ENCODE measurements at places on chromosomes 1 and 21.

DNA sequence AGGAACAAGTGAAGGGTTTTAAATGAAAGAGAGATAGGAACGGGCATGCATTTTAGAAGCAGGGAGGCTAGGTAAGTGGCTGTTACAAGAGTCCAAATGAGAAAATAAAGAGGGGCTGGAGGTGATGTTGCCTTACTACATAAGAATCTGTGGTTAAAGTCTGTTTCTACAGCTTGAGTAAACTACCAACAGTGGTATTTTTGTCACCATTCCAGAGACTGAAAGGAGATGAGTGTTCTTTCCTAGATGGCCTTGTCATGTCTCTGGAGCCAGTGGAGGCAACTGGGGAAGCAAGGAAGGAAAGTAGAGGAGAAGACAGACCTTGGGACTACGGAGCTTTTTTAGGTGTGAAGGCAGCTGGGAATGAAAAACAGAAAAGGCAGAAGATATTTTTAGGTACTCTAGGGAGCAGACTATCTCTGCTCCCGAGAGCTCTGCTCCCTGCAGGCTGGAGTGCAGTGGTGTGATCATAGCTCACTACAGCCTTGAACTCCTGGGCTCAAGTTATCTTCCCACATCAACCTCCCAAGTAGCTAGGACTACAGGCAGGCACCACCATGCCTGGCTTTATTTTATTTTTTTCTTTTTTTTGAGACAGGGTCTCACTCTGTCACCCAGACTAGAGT, 12.2 kb downstream of the HDAC1 start:
- DNase-seq = no peak

DNA sequence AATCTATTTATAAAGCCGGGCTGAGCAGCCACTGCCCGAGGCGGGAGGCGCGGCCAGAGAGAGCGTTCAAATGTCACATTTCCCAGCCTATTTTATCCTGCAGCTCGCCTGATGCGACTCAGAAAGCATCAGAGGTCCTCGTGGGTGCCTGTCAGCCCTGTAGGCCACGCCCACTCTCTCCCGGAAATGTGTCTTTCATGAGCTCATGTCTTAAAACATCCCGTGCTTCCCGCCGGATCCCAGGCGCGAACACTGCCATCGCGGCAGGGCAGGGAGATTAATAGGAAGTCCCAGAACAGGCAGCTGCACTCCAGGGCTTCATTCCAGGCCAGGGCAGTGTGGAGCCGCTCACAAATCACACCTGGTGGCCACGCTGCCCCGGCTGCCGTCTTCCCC, 117.5 kb downstream of the PRDM16 start:
- no peak for DNase-seq

GRCh38 chr1:55230659-55231058, 15.5 kb upstream of the USP24 start:
- no peak for DNase-seq

GRCh38 chr1:188426561-188426960, 1597.8 kb downstream of the PLA2G4A start:
- no peak for DNase-seq

DNA sequence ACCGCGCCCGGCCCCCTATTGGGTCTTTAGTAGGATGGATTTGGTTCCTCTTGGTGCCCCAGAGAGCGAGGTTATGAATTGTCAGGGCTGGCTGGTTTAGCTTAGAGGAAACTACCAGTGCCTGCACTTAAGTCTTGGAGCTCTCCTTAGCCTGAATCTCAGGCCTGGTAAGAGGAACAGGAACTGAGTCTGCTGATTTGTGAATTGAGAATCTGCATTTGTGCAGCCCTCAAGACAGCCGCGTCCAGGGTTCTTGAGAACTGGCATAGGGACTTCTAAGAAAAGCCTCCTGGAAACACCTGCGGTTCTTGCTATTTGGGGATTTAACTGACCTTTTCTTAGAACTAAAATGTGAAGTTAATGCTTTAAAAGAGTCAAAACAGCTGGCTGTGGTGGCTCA, 1.7 kb downstream of the NECAP2 start:
- no peak for DNase-seq

DNA sequence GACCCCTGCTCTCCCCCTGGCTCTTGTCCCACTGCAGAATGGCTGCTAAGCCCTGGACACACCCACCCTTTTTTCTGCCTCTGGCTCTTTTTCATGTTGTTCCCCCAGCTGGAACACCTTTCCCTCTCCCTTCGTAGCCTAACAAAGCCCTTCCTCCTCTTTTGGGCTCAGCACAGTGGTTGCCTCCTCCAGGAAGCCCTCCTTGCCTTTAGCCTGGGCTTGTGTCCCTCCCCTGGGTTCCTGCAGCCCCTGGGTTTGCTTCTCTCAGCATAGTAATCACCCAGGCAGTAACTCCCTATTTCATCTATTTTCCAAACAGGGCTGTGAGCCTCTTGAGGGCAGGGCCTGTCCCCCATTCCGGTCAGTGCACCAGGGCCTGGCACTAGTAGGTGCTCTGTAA, 19.8 kb upstream of the ACTL8 start:
- no peak for DNase-seq

- no peak for DNase-seq
Observed at GRCh38 chr1:93463960-93464359, 16.0 kb downstream of the FNBP1L start.

- DNase-seq = no peak
Observed at GRCh38 chr1:165849353-165850133, 22.1 kb downstream of the UCK2 start.

GRCh38 chr1:41557751-41558455, 73.4 kb upstream of the EDN2 start:
- DNase-seq = no peak

- no peak for DNase-seq
Observed at GRCh38 chr1:30255111-30255724, 468.2 kb downstream of the MATN1 start.

- no peak for DNase-seq
Observed at GRCh38 chr21:38753557-38753971, 52.2 kb upstream of the ETS2 start.

DNA sequence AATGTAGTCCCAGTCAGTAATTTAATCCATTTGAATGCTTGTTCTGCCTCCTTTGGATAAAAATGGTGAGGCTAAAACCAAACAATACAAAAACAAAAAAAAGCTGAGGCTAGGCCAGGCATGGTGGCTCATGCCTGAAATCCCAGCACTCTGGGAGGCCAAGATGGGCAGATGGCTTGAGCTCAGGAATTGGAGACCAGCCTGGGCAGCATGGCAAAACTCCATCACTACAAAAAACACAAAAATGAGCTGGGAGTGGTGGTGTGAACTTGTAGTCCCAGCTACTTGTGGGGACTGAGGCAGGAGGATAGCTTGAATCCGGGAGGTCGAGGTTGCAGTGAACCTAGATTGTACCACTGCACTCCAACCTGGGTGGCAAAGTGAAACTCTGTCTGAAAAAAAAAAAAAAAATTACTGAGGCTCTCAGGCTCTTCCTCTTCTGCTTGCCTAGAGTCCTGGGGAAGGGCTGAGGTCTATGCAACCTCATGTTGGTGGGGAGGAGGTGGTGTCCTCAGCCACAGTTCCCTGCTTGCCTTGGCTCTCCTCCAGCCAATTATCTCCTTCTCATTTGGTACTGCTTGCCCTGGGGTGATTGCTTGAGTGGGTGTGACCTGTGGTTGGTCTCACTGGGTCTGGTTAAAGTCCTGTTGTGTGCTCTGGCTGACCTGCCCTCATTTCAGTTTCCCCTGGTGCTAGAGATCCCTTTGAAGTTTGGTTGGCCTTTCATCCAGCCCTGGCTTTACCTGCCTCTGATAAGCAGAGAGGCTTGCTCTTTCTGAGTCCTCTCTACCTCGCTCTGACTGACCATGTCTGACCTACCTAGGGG, 20.9 kb downstream of the S1PR1 start:
- peak; percentile 81 for DNase-seq

DNA sequence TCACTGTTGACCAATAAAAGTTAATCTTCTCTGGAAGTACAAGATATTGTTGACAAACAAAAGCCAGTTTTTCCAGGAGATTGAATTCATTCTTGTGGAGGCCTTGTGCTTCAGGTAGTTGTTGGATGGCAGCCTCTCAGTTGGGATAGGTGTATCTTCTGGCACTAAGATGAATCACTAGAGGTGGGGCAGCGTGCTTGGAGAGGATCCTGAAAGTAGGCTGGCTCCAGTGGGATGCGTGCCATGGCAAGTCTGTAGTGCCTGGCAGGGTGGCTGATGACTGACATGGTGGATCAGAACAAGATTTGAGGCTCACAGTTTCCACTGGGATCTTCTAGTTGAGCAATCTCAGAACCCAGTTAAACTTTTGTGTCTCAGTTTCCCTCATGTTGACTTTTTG, 2.4 kb downstream of the VPS13D start:
- no peak for DNase-seq

- DNase-seq = no peak
Observed at GRCh38 chr1:40860706-40861223, 1.4 kb downstream of the CITED4 start.

GRCh38 chr1:78665809-78666208, 16.2 kb downstream of the IFI44 start:
- no peak for DNase-seq

GRCh38 chr1:32965251-32965747, 690 bp upstream of the RNF19B start:
- DNase-seq = no peak

DNA sequence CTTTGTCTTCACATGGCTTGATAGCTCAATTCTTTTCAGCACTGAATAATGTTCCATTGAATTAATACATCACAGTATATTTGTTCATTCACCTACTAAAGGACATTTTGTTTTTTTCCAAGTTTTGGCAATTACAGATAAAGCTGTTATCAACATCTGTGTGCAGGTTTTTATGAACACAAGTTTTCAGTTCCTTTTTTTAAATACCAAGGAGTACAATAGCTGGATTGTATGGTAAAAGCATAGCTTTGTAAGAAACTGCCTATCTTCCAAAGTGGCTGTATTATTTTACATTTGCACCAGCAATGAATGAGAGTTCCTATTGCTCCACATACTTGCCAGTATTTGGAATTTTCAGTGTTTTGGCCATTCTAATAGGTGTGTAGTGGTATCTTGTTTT, 4.8 kb upstream of the MCOLN2 start:
- DNase-seq = no peak

GRCh38 chr1:90114521-90115141, 119.7 kb downstream of the ZNF326 start:
- peak; percentile 30 for DNase-seq

DNA sequence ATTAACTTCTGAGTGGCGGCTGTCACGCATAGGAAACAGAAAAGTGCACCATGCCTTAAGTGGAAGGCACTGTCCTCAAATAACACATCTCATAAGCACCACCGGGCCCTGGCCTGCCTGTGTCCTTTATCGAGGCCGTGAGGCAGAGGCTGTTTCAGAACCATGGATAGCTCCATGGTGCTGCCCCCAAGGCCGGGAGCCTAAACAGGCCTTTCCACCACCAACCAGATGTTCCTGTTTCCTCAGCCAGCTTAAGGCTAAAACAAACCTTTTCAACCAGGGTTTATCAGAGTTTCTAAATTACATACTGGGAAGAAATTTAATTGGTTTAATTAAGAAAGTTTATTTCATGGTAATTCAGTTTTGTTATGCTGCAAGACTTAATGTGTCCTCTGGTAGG, 114.4 kb downstream of the DMRTA2 start:
- peak; percentile 5 for DNase-seq

DNA sequence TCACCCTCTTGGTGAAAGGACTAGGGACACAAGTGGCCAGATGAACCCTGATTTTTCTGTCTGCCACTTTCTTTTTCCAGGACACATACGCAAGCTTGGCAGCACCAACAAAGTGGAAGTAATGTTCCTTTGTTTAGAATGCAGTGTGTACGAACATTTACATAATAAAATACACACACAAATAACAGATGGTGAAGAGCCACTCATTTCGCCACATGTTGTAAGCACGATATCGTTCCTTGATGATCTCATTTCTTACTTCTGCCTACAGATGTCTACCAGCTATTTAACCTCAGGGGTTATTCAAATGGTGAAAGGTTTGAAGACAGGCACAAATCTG, 670.2 kb upstream of the CXADR start:
- DNase-seq = no peak

GRCh38 chr1:168827557-168827956, 98.6 kb upstream of the DPT start:
- no peak for DNase-seq

DNA sequence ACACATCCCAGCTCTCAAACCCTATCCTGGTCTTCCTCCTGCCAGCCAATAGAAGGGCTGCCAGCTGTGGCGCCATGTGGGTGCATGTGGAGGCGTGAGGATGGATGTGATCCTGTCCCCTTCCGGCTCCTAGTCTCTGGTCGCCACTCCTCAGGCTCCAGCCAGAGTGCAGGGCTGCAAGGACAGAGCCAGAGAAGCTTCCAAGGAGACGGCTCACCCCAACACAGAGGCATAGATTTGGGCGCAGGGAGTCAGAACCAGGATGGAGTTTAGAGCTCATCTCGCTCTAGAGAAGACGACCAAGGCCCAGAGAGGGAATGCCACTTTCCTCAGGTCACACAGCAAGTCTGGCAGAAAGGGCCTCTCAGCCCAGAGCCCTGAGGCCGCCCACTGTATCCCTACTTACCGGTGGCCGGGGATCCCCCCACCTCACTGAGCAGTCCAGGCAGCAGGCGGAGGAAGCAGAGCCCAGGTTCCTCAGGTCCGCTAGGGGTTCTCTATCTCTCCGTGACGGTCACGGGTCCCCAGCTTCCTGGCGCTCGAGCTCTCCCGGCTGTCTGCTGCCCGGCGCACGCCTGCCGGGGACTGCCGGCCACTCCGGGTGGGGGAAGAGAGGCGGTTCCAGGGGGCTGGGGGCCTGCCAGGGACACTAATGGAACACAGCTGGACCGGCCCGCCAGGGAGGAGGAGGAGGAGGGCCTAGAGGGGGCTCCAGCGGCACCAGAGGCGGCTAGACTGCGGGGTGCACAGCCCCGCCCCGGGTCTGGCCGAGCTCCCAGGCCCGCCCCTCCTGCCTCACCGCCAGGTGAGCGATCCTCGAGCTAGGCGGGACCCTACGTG, at the start of gene COL16A1:
TSS of gene COL16A1 (minus strand) at position 587 of the 840 bp plus-strand sequence. CDS start 1,824 bp downstream, outside the sequence.
- DNase-seq = no peak

DNA sequence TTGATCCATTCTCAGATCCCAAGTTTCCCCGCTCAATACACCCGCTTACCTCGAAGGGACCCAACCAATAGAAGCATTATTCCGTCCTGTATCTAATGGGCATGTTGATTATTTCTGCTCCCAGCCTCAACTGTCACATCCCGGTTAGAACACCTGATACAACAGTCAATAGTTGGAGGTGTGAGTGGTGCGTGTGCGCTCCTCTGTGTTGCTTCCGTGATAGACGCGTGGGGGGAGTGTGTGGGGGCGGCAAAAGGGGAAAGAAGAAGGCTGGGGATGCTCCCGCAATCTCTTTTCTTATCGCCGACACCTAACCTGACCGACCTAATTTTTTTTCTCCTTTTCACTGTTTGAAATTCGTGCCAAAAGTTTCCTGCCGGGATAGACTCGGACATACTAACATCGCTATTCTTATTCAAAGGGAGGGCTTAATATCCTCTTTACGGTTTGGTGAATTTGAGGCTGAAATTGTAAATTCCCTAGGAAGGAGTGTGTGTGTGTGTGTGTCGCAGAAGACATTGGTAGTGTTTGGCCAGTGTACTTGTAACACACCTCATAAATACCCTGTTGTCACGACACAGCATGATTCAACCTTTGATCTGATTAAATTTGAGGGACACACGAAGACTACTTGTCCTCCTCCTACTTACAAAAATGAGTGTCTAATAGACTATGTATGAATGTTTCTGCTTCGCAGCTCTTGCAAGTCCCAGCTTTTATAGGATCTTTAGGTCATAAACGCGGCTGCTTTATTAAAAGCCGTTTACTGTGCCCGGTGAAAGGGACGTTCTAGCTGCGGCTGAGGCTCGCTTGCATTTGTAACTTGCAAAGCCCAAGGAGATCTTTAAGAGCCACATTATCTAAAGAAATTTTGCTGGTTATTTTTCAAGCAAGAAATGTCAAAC, 1.5 kb upstream of the PROX1 start:
- no peak for DNase-seq

- DNase-seq = no peak
Observed at GRCh38 chr1:204295671-204296070, 64.1 kb downstream of the PLEKHA6 start.

Measured in hematopoietic multipotent progenitor cell treated with erythropoietin and hydrocortisone succinate and interleukin-3 and kit ligand, for 15 days (in vitro differentiated cells).